Breast epithelium (tissue), 4 donors: ENCODE measurements at places on chromosomes 6 and 20.

GRCh38 chr6:115934145-115934544, 126.5 kb downstream of the FRK start:
- H3K4me1 ChIP-seq = no peaks in the 10 kb centered on the region
- H3K4me3 ChIP-seq = no peak overlapping the region
- no peaks in the 10 kb centered on the region for H3K27me3 ChIP-seq
- H3K27ac ChIP-seq = no peak overlapping the region
- DNase-seq = no peak

DNA sequence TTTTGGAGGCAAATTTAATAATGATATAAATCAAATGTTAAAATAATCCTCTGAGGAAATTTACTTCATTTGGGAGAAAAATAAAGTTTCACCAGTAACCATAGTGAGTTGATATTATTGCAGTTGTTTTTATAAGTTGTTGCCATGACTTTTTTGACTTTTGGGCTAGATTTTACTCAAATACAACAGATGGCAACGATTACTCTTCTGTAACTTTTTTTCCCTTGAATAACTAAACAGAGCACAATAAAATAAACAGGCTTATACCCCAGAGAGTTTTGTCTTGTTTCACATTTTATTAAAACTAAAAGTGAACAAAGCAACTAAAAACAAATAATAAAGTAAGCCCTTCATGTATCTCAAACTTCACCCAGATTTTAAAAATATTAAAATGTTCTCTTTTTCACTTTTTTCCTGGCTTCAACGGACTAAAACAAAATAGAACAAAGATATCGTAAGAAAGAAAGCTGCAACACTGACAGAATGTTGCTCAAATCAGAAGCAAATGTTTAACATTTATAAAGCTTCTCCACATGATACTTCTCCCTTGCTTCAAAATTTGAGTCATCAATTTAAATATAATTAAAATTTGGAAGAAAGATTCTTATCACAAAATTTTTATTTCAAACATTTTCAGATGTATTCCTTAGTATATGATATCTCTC, 42.5 kb upstream of the BMP5 start:
- H3K27me3 ChIP-seq = no peaks in the 10 kb centered on the region
- no peaks in the 10 kb centered on the region for H3K4me1 ChIP-seq
- H3K4me3 ChIP-seq = no peak overlapping the region

DNA sequence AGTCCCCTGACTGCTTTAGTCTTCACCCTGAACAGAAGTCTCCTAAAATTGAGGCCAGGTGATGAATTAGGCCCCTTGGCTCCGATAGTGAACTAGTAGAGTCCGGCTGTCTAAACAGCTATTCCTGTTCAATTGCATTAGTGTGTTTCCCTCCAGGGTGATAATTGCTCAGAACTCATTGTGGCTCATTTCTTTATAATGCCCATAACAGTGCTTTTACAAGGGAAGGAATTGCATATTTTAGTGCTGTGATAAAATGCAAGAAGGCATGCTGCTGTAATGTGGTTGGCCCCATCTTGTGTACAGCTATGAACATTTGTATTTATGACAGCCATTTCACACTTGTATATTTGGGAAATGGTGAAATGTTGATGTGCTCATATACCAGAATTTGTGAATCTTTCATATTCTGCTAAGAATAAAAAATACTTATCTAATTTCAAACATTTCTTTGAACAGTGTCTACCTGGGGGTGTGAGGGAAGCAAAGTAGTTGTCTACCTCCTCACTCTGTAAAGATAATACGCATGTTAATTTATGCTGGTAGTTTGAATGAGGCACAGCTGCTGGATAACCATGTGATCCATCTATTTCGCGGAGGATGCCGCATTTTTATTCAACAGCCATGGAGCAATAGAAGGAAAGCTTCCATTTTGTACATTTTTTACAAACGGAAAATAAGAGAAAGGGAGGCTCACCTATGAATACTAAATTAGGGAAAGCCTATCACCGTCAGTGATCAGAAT, 451.4 kb downstream of the NKAIN2 start:
- no peak overlapping the region for H3K27ac ChIP-seq
- H3K4me1 ChIP-seq = no peaks in the 10 kb centered on the region
- DNase-seq = no peak

DNA sequence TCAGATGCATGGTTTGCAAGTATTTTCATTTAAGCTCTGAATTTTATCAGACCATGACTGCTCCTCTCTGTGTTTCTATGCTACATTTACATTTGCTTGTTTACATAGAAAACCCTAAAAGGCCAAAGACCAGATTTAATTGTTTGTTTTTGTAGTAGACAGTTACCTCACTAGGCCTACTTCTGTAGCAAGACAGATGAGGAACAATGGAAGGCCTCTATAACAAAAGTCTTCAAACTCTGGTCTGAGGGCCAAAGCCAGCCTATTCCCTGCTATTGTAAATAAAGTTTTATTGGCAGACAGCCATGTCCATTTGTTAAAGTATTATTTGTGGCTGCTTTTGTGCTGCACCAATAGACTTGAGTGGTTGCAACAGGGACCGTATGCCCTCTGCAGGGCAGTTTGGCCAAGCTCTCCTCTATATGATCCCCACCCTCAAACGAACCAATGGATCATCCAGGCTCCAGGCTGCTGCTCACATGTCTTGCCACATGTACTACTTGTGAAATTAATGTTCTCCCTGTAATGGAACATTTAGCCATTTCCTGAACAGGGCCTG, 182.0 kb downstream of the DOK5 start:
- no peak overlapping the region for H3K27ac ChIP-seq
- no peaks in the 10 kb centered on the region for H3K36me3 ChIP-seq
- H3K4me3 ChIP-seq = no peak overlapping the region
- no peaks in the 10 kb centered on the region for H3K27me3 ChIP-seq
- no peaks in the 10 kb centered on the region for H3K4me1 ChIP-seq

- no peak overlapping the region for H3K4me3 ChIP-seq
- no peaks in the 10 kb centered on the region for H3K27me3 ChIP-seq
- no peak for DNase-seq
- no peaks in the 10 kb centered on the region for H3K36me3 ChIP-seq
- peak overlapping the region; percentile 33 for H3K27ac ChIP-seq
These were observed 89.6 kb upstream of the HMGCLL1 start for GRCh38 chr6:55668591-55668990.

DNA sequence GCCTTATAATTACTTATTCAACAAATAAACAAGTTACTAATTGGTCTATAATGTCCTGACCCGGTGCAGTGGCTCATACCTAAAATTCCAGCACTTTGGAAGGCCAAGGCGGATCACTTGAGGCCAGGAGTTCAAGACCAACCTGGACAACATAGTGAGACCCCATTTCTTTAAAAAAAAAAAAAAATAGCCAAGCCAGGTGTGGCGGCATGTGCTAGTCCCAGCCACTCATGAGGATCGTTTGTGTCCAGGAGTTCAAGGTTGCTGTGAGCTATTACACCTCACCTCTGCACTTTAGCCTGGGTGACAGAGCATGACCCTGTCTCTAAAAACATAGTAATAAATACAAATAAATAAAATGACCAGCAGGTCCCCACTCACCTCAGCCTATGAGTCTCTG, 9.8 kb upstream of the UBE2V1 start:
- H3K27me3 ChIP-seq = no peaks in the 10 kb centered on the region
- no peak overlapping the region for H3K4me3 ChIP-seq
- no peak overlapping the region for H3K27ac ChIP-seq
- peaks cover 3% of the 10 kb centered on the region for H3K36me3 ChIP-seq
- no peak for DNase-seq
- no peaks in the 10 kb centered on the region for H3K4me1 ChIP-seq

DNA sequence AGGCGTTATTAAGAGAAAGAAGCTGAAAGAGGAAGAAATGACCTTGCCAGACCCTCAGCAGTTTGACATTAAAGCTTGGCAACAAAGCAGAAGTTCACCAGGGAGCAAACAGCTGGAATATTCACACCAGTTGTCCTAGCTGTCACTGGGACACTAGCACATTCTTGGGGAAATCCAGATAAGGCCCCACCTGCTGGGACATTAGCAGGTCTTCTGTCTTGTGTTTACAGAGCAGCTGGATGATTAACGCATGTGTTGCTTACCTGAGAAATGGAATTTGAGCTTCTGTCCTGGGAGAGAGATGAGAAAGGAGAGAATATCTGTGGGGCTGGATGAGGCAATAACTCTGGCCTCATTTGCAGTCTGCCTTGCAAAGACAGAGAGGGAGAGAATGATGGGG, 137.6 kb upstream of the RIN2 start:
- H3K27ac ChIP-seq = no peak overlapping the region
- no peaks in the 10 kb centered on the region for H3K36me3 ChIP-seq
- H3K27me3 ChIP-seq = no peaks in the 10 kb centered on the region
- no peak overlapping the region for H3K4me3 ChIP-seq

DNA sequence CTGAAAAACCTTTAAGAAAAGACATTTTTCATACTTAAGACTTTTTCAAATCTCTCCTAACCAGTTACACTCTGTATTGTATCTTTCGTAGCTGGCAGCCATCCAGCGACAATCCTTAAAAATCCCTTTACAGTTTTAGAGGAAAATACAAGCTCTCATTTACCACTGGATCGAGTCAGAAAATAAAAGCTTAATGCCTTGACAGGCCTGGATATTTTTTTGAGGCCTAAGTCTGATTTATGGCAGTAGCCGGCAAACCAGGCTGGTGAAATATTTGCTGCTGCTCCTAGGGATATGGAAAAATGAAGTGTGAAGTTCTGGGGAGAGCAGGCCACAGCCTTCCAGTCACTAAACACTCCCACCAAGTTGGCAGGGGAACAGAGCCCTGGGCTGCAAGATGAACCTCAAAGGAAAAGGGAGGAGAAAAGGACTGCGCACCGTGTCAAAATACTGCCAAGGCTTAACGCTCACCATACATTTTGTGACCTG, 213.0 kb upstream of the SUPT3H start:
- H3K4me1 ChIP-seq = no peaks in the 10 kb centered on the region
- no peaks in the 10 kb centered on the region for H3K27me3 ChIP-seq
- no peaks in the 10 kb centered on the region for H3K36me3 ChIP-seq
- no peak for DNase-seq

GRCh38 chr20:63186528-63187316, 29.2 kb downstream of the YTHDF1 start:
- no peak overlapping the region for H3K27ac ChIP-seq
- H3K4me1 ChIP-seq = no peaks in the 10 kb centered on the region
- no peak for DNase-seq
- no peaks in the 10 kb centered on the region for H3K27me3 ChIP-seq
- H3K4me3 ChIP-seq = no peak overlapping the region

DNA sequence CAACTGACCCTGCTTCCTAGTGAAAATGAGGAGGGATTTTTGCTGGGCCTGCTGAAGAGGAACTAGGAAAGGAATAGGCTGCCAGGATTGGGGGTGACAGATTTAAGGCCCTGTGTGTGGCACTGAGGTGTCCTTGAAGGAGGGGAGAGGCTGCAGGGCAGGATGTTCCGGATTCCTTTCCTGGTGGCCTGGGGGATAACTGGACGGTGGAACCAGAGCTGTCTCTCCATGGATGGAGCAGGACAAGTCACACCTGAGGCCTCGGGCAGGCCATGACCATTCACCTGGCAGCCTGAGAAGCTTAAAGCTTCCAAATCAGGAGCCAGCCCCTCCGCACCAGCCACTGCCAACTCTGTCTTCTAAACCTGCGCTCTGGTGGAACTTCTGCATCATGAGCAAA, 56.0 kb upstream of the SLC22A23 start:
- DNase-seq = no peak
- H3K4me1 ChIP-seq = peaks cover 2% of the 10 kb centered on the region
- H3K36me3 ChIP-seq = no peaks in the 10 kb centered on the region
- H3K27ac ChIP-seq = peak overlapping the region; percentile 7
- no peak overlapping the region for H3K4me3 ChIP-seq
- no peaks in the 10 kb centered on the region for H3K27me3 ChIP-seq

- H3K27me3 ChIP-seq = no peaks in the 10 kb centered on the region
- no peak overlapping the region for H3K27ac ChIP-seq
- no peak for DNase-seq
- no peaks in the 10 kb centered on the region for H3K36me3 ChIP-seq
- H3K4me3 ChIP-seq = no peak overlapping the region
- H3K4me1 ChIP-seq = no peaks in the 10 kb centered on the region
These were observed 89.3 kb downstream of the RIN2 start for GRCh38 chr20:19847383-19847782.

- no peak overlapping the region for H3K27ac ChIP-seq
- H3K36me3 ChIP-seq = no peaks in the 10 kb centered on the region
- H3K27me3 ChIP-seq = no peaks in the 10 kb centered on the region
- DNase-seq = no peak
These were observed 553.4 kb upstream of the EPHA7 start for GRCh38 chr6:93972791-93973190.

GRCh38 chr6:97222903-97223302, 60.1 kb downstream of the MMS22L start:
- H3K27me3 ChIP-seq = no peaks in the 10 kb centered on the region
- H3K4me3 ChIP-seq = no peak overlapping the region

- no peak overlapping the region for H3K4me3 ChIP-seq
- peaks cover 3% of the 10 kb centered on the region for H3K4me1 ChIP-seq
- H3K36me3 ChIP-seq = no peaks in the 10 kb centered on the region
- DNase-seq = no peak
- H3K27me3 ChIP-seq = no peaks in the 10 kb centered on the region
These were observed 21.9 kb downstream of the TOP1 start for GRCh38 chr20:41050361-41051008.

GRCh38 chr6:7650878-7651277, 60.9 kb downstream of the SNRNP48 start:
- no peaks in the 10 kb centered on the region for H3K27me3 ChIP-seq
- H3K36me3 ChIP-seq = no peaks in the 10 kb centered on the region
- H3K4me1 ChIP-seq = no peaks in the 10 kb centered on the region
- H3K4me3 ChIP-seq = no peak overlapping the region
- no peak overlapping the region for H3K27ac ChIP-seq

- H3K4me3 ChIP-seq = peak overlapping the region; percentile 22
- H3K36me3 ChIP-seq = no peaks in the 10 kb centered on the region
- peaks cover 13% of the 10 kb centered on the region for H3K27me3 ChIP-seq
- no peak overlapping the region for H3K27ac ChIP-seq
These were observed 56.5 kb downstream of the CD40 start for GRCh38 chr20:46174469-46175126.

- no peak for DNase-seq
- no peaks in the 10 kb centered on the region for H3K27me3 ChIP-seq
- no peak overlapping the region for H3K4me3 ChIP-seq
- no peak overlapping the region for H3K27ac ChIP-seq
- H3K4me1 ChIP-seq = peaks cover 2% of the 10 kb centered on the region
- H3K36me3 ChIP-seq = no peaks in the 10 kb centered on the region
These were observed 74.7 kb downstream of the ZHX3 start for GRCh38 chr20:41242807-41243206.

- H3K27ac ChIP-seq = no peak overlapping the region
- no peaks in the 10 kb centered on the region for H3K27me3 ChIP-seq
- H3K4me3 ChIP-seq = no peak overlapping the region
- no peaks in the 10 kb centered on the region for H3K4me1 ChIP-seq
- no peak for DNase-seq
These were observed 155.6 kb upstream of the TBX18 start for GRCh38 chr6:84920021-84920420.
